Amygdala (tissue), 56 donors: ENCODE measurements at places on chromosomes 5 and 9.

- DNase-seq = no peak
These were observed 234.5 kb downstream of the PAPPA start for GRCh38 chr9:116387934-116388698.

DNA sequence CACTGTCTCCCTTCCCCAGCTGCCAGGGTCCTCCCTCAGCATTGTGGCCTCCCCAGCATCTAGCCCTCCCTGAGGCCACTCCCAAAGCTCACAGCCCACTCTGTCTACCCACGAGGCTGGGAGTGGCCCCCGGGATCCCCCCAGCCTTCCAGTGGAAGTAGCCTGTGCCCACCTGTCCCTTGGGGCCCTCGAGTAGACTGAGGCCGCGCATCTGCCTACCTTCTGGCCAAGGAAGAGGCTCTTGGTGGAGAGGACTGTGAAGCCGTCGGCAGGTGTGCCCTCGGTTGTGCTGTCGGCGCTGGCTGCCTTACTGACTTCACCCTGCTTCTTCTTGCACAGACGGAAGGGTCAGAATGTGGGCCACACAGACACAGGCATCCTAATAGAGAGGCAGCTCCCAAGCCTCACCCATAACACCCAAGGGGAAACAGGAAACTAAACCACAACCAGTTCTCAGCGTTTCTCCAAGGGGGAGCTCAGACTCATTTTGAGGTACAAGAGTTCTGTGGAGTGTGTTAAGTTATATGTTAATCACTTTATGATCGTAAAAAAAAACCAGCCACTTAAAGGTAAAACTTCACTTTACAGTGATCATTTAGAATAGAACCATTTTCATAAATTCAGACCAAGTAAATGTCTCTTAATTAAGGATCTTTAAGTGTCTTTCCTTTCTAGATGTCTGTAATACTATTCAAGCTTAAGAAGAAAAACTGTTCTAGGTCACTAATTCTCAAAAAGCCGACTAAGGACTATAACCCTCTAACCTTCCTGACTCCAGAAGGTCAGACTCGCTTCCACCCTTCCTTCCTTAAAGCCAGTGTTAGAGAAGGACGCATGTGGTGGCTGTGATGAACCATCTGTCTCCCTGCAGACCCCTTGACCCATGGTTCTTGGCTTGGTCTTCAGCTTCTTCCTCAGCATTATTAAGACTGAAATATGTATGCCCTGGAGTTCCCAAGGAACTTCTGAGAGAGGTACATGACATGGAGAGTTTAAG lies 38.5 kb downstream of the MACROH2A1 start:
- DNase-seq = no peak

DNA sequence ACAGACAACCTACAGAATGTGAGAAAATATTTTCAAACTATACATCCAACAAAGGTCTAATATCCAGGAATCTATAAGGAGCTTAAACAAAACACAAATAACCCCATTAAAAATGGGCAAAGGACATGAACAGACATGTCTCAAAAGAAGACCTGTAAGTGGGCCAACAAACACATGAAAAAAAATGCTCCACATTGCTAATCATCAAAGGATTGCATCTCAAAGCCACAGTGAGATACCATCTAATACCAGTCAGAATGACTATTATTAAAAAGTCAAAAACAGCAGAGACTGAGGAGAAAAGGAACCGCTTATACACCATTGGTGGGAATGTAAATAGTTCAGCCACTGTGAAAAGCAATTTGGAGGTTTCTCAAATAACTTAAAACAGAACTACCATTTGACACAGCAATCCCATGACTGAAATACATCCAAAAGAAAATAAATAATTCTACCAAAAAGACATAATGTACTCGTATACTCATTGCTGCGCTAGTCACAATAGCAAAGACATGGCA lies 39.1 kb upstream of the C5orf63 start:
- DNase-seq = no peak

GRCh38 chr5:81751836-81752643 lies 1.1 kb upstream of the SSBP2 start:
- DNase-seq = peak; percentile 68

DNA sequence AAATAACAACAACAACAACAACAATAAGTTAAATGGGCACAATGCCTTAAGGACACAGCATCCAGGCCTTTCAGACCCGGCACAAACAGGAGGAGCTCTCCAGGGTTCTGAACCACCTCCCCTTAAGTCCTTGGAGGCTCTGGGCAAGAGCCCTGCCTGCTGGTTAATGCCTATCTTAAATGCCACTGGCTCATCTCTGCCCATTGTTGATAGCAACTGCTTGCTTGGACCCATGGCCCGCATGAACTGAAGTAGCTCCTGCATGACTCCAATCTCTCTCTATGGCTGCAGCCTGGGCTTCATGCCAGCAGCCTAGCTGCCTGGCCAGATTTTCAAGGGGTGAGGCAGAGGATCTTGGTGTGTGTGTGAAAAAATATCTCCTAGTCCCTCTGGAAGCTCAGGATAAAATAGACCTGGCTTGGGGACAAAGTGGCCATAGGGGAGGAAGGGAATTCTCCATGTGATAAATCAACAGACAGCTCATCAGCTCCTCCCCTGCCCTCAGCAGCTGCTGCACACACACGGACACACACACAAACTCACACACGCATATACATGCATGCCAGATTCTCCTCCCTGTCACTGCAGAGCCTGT lies 27.4 kb downstream of the FAM219A start:
- no peak for DNase-seq

GRCh38 chr9:77750284-77750683 lies 102.2 kb upstream of the GNA14 start:
- DNase-seq = no peak
